Pulmonary artery endothelial cell (primary cell): ENCODE measurements at places on chromosomes 1 and 21. TPM values are rescaled to one million over a fixed set of nuclear protein-coding genes. Genes with fewer than 3 reads are reported as not detected.

DNA sequence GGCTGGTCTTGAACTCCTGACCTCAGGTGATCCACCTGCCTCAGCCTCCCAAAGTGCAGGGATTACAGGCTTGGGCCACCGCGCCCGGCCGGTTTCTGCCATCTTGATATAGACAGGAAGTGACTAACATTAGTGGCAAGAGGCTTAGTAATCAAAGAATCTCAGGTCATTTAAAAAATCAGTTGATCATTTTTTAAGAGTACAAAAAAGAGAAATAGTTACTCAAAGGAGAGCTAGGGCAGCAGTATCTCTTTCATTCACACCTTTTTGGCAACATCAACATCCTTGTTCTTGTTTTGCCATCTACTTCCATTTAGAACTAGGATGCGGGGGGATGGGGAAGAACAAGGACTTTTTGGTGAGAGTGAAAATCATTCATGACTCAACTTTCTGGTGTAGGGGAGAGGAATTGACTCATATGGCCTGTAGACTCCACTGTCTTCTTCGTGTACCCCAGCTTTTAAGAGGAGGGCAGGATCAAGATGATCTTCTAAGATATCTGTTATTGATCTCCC is 8.8 kb downstream of the FCRLB start:
- DNase-seq = no peak

- no peak for DNase-seq
Observed at GRCh38 chr1:56675763-56676162, 30.6 kb downstream of the PRKAA2 start.

- DNase-seq = no peak
Observed at GRCh38 chr1:46605232-46605631, 1.2 kb upstream of the MKNK1 start.

HES2 gene
- total RNA-seq = 18.8 and 38.6 TPM in 2 replicates

GRCh38 chr1:33348194-33348593 is 27.3 kb upstream of the A3GALT2 start:
- DNase-seq = no peak

FMO4 gene
- total RNA-seq = 0.86 and 0.88 TPM in 2 replicates

ADGRL4 gene
- 126 and 161 TPM in 2 replicates for total RNA-seq

DNA sequence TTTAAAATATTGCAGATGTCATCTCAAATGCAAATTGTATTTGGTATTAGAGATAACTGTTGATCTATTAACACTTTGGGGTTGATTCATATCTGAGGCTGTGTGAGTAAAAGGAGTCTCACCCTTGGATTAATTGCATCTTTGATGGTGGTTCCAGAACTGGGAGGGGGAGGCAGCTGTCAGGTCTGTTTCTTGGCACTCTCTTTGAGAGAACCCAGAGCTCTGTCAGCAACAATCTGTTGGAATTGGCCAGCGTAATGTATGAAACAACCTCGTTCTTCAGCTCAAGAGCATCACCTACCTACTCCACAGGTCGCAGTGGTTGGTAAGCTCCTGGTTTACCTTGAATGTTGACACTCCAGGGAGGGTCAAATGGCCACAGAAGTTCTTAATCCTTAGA is 424.1 kb downstream of the CAMTA1 start:
- no peak for DNase-seq

OR2T11 gene
- not detected in 2 replicates for total RNA-seq
